ENCODE measurements at places on chromosomes 1 and 21.

DNA sequence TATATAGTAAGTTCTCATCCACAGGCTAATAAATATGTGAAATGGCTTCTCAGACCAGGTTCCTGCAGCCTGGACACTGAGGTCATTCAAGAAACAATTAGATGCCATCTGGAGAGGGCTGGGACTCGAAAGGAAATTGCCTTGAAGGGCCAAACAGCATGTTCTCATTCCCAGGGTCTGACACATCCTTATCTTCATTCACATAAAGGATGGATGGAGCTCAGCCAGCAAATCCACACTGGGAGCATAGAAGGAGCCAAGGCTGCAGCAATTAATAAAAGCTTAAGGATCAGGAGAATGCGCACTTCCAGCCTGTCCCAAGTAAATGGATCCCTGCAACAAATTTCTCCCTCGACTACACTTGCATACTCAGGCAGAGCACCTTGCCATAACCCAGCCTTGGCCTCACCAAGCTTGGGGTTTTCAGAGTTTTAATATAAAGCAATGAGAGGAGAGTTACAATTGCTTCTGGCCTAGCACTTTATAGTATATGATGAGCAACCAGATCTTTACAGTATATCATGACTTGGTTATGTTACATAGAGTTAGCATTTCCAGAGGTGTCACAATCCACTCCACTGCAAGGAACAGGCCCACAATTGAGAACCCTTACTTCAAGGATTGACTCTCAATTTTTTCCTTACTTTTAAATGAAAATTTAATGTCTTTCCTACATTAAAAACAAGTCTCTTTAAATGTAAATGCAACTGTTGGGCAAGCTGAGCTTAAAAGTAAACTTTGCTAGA, 55.9 kb downstream of the BCAR3 start:
- DNase-seq, result no peak

- no peak for DNase-seq
Measured at GRCh38 chr1:27147842-27148518, 6.9 kb downstream of the SLC9A1 start.

DNA sequence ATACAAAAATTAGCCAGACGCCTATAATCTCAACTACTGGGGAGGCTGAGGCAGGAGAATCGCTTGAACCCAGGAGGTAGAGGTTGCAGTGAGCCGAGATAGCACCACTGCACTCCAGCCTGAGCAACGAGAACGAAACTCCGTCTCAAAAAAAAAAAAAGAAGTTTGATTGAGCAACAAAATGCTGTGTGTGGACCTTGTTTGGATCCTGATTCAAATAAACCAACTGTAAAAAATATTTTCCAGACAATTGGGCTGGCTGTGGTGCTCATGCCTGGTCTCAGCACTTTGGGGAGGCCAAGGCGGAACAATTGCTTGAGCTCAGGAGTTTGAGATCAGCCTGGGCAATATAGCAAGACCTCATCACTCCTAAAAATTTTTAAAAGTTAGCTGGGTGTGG, 16.8 kb downstream of the PTAFR start:
- DNase-seq, result no peak

GRCh38 chr1:9362488-9362887, 69.8 kb downstream of the SPSB1 start:
- no peak for DNase-seq

DNA sequence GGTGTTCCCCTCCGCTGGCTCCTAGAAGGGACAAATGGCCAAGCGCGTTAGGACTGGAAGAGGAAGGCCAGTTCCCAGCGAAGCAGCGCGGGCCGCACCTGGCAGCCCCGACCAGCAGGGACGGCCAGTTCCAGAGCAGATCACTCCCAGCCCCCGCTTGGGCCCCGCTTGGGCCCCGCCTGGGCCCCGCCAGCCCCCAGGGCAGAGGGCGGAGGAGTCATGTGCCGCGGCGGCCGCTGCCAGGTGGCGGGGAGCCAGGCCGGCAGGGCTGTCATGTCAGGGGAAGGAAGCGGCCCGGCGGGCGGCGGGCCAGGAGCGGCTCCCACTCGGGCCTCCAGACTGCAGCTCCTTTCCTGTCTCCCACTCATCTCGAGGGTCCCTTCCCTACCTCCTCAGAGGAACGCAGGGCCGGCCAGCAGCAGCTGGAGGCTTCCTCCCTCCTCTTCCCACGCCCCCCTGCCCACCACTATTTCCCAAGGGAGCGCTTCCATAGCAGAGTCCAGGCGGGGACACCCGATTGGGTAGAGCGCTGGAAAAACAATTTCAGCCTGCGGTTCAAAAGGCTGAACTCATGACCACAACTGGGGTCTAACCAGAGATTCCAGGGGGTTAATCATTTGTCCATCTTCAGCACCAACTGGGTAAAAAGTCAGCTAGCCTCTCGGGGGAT, 16.5 kb downstream of the ZNF697 start:
- DNase-seq, result no peak
